ENCODE measurements at places on chromosomes 12 and 14. TPM values are rescaled to one million over a fixed set of nuclear protein-coding genes. Genes with fewer than 3 reads are reported as not detected.
A peak's percentile ranks its signal among the peaks of the same experiment; 100 is the strongest.

DNA sequence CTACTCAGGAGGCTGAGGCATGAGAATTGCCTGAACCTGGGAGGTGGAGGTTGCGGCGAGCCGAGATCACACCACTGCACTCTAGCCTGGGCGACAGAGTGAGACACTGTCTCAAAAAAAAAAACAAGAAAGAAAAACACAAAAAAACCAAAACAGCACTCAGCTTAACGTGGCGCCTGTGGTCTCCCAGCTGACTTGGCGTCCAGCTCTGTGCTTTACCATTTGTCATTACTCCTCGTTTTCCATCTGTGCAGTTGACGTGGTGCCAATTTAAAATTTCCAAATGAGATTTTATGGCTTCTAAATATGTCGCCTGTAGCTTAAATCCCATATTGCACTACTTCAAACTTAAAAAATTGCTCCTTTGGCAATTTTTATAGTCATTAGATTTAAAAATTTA lies 2.0 kb downstream of the MGP start:
- DNase-seq = no peak

- no peak for DNase-seq
Measured at GRCh38 chr12:11854011-11854499, 204.6 kb downstream of the ETV6 start.

Gene MAP3K9
- total RNA-seq = 4.2 TPM

Gene ARMH4
- total RNA-seq = not detected

GRCh38 chr14:64235652-64236640 lies 58.2 kb downstream of the ESR2 start:
- DNase-seq = no peak

GRCh38 chr12:49923035-49923644 lies 19.4 kb upstream of the FAIM2 start:
- no peak for DNase-seq

Gene MYF6
- not detected for total RNA-seq

Gene CCDC184
- total RNA-seq = 0.38 TPM

GRCh38 chr12:110530511-110530910 lies 28.4 kb downstream of the RAD9B start:
- DNase-seq = no peak

DNA sequence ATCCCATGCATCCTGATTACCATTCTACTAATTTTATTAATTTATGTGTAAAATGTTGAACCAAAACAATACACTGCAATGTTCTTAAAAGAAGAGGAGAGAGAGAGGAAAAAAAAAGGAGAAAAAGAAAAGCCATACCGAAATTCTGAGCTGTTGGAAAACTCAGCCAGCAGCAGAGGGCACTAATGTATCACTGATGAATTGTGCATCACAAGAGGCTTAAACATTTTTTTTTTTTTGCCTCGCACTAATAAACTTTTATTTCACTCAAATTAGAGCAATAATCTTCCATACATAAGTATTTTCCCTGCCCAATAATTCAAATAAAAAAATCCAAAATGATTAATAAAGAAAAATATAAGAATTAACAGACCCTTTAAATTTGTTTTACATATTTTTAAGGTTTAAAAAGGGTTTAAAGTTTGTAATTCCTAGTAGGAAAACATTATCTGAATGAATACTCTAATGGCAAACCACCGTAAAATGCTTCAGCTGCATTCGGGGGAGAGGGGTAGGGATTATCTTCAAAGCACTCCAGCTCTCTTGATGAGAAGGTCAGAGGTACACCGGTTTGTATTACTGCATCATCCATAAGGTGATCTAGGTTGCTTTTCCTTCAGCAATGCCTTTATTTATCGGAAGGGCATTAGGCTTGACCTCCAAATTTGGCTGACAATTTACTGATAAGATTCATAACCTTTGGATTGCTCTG lies 41.9 kb downstream of the ATP23 start:
- DNase-seq = peak; percentile 63

- DNase-seq = no peak
Measured at GRCh38 chr12:130958557-130959140, 4.9 kb downstream of the ADGRD1 start.

DNA sequence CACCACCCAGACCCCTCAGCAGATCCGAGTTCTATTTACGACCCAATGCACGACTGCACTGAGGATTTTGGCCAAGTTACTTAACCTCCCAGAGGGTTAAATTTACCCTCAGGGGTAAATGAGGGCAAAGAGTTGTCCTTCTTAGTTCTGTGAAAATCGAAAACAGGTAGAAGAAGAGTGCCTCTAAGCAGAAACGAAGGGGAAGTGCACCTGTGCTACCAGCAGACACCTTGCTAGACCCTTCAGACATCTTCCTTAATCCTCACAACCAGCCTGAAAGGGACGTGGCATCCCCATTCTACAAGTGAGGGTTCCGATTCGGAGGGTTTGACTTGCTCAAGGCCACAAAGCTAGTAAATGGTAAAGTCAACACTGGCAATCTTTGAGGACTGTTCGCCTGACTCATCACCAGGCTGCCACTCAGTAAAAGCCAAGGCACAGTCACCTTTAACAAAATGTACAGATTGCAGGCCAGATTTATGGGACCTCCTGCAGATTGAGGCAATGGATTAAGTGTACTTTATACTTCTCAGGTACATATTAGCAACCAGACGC lies 1.6 kb downstream of the GSG1 start:
- DNase-seq = peak; percentile 69

DNA sequence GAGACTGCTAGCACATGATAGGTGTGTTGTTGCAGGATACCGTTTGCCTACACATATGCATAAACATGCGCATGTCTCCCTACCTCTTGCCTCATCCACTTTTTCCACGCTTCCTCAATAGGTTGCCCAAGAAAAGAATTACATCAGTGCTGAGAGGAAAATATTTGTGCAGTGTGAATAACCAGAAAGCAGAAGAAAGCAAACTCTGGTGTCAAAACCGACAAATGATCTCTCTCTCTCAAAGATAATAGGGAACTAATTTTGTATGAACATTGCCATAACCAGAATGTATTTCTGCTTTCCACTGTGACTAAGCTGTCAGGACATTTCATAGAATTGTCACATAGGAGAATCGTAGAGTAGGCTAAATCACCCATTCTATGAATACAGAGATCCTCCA lies 1.3 kb downstream of the CLEC7A start:
- DNase-seq = no peak

DNA sequence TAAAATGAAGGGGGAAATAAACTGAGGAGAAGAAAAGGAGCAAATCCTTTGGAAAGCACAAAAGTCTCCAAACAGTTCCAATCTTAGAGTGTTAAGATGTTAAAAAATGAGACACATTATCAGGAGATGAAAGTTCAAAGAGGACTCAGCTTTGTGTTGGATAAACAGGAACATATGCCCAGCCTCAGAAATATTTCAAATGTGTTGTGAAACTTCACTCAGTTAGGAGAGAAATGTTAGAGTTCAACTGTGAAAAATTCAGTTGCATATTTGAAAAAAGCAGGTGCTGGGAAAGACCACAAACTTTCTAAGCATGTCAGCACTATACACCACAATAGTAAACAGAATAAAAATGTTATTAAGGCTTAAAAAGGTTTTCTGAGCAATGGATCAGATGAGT lies 136.8 kb upstream of the PRKD1 start:
- no peak for DNase-seq

GRCh38 chr14:73785834-73786635 lies 65.6 kb upstream of the PTGR2 start:
- peak; percentile 91 for DNase-seq

DNA sequence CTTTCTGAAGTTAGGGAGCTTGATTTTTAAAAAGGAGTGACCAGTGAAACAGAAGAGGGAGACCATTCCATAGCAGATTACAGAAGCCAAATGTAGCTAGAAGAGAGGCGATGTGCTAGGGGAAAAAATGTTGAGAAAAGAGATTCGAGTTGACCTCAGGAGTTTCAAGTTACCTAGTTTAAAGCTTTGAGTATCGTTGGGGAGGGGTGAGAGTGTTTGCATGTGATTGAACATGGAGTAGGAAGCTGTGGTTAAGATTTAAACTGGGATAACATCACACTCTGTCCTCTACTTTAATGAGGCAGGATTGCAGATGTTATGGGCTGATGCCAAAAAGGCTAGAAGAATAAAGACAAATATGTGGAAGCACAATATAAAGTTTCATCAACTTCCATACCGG lies 3.7 kb downstream of the LETMD1 start:
- DNase-seq = no peak

DNA sequence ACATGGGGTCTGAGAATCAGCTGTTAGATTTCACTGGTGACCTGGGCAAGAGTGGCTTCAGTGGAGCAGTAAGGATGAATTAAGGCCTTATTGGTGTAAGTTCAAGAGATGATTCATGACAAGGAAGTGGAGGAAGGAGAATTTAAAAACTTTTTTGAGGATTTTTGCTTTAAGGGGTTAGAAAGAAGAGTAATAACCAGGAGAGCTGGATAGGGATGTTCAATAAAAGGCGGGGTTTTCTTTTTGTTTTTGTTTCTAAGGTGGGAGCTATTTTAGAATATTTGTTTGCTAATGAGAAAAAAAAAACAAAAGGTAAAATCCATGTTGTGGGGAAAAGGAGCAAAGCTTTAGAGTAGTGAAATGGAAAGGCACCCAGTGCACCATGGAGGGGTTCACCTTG lies 15.2 kb upstream of the TUBA1B start:
- no peak for DNase-seq

Gene CCDC197
- total RNA-seq = not detected

Gene AMDHD1
- 0.21 TPM for total RNA-seq

Gene AVPR1A
- not detected for total RNA-seq

DNA sequence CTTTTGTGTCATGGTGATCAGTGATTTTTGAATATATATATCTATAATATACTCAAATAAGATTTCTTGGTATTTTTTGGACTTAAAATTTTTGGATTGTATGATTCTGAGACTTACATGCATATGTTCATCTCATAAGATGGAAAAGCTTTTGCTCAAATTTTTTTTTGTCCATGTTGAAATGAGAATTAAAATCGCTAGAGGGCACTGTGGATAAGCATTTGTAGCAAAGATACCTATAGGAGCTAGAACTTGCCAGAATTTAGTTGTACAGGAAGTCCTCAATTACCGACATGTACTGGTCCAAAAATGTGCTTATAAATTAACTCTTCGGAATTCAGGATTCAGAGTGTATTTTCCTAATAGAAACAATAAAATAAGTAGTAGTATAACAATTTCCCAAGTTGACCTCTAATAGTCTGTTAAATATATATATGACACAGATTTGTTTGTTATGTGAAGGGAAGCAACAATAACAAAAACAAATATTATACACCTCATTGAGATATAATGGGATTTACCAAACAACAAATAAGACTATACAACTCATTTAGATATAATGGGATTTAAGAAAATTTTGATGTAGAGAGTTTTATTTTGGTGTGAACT lies 179.6 kb downstream of the TMEM117 start:
- peak; percentile 66 for DNase-seq

GRCh38 chr14:61467296-61467695 lies 145.9 kb downstream of the PRKCH start:
- DNase-seq = no peak

DNA sequence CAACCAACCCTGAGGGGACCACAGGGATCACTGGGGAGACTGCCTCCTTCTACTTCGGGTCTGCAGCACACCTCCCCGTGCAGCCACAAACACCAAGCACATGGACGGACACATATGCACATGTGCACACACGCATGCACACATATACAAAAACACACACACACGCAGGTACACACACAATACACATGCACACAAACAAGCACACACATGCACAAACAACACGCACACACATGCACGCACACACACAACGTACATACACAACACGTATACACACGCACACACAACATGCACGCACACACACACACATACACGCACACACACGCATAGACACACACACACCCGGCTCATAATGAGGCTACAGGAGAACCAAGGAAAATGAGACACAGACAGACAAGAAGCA lies 203.6 kb downstream of the DPF3 start:
- DNase-seq = no peak

DNA sequence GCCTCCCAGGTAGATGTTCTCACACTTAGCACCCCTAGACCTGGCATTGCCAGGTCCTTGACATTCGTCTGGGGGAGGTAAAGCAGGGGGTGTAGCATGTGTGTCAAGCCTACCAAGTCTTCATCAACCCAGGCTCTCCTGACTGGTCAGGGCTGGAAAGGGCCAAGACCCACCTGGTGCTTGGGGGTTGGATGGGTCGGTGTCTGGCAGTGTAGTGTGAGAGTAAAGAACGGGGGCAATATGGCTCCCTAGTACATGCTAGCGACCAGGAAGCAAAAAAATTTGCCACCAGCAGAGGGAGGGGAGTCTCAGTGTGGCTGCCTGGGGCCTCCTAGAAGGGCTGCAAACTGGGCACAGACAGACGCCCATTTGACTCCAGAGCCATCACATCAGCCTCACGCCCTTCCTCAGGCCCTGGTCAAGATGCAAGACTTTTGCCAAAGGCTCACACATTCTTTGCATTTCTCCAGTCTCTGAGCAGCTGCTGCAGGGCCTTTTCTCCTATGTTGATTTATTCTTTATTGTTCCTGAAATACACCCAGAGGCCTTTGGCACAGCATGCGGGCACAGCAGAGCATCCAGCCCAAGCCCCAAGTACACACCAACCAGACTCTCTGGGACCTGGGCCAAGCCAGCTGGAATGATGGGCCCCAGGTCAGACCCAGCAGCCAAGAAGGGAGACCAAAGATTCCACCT lies 38.3 kb upstream of the PNMA1 start:
- peak; percentile 78 for DNase-seq

GRCh38 chr12:122981587-122982476 lies 1.4 kb downstream of the ARL6IP4 start:
- DNase-seq = no peak

DNA sequence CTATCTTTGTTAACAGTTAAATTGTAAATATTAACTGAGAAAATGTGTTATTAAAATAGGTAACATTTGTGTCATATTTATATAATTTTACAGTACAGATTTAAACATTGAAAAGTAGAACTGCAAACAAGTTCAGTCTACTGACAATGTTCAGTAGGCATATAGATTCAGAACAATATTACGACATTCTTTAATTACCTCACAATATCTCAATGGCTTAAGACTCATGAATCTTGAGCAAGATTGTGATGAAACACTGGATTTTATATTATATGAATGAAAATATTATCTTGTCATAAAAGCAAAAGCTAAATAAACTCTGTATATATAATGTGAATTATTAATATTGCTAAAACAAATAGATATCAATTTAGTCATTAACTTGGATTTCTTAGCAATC lies 194.9 kb downstream of the ADAMTS20 start:
- DNase-seq = no peak

DNA sequence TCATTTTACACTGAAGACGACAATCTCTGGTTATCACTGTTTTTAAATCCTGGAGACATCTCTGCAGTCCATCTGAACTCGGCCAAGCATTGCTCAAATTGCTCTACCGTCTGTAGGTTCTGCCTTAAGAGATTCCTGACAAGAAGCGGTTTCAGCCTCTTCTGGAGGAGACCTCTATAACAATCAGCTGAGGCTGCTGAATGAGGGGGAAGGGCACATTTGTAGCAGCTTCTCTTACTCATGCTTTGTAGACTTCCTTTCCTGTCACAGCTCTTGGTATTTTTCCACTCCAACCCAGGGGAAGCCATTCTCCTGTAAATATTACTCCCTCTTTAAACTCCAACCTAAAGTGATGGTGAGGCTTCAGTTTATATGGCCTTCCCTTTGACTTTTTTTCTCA lies 3.0 kb downstream of the ARG2 start:
- peak; percentile 64 for DNase-seq

Gene GPR135
- 2.0 TPM for total RNA-seq

Gene CCDC38
- total RNA-seq = not detected

Data from activated CD4-positive, alpha-beta T cell treated with anti-CD3 and anti-CD28 coated beads, Interleukin-2, amount 10 ng/mL, durations not matched to agents 24 days and 14 days (primary cell).